ENCODE measurements at places on chromosomes 3 and 15.

- DNase-seq, result peak; percentile 98
These were observed 1.3 kb downstream of the BHLHE40 start for GRCh38 chr3:4980229-4981203.

DNA sequence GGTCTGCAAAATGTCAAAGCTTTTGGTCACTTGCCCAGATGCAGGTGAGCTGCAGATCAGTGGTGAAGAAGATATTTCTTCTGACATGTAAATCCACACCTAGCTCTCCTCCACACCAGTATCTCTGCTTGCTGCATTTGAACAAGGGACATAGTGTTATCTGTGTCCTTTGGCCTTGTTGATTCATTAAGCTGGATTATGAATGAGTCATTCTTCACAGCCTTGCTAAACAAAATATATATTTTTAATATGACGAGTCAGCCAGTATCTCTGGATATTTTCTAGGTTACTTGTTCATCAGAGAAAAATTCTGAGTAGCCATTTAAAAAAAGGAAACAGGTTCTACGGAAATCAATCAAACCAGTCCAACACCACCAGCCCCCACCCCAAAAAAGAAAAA lies 190.6 kb upstream of the ADAMTS9 start:
- no peak for DNase-seq

DNA sequence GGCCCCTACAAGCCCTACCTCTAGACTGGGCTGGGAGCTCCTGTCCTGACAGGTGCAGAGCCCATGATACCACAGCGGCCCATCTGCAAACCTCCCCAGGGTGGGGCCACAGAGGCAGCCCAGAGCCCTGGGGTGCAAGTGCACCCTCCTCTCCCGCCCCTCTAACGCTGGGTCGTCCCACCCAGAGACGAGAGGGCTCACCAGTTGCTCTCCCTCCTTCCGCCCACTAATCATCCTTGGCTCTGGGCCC lies 742 bp downstream of the TNK2 start:
- no peak for DNase-seq

GRCh38 chr15:44193651-44194322 lies 1.3 kb downstream of the FRMD5 start:
- DNase-seq, result no peak

- no peak for DNase-seq
These were observed 20.4 kb upstream of the PYDC2 start for GRCh38 chr3:191440532-191440931.

GRCh38 chr15:43776101-43776717 lies 557 bp downstream of the ELL3 start:
- peak; percentile 42 for DNase-seq

DNA sequence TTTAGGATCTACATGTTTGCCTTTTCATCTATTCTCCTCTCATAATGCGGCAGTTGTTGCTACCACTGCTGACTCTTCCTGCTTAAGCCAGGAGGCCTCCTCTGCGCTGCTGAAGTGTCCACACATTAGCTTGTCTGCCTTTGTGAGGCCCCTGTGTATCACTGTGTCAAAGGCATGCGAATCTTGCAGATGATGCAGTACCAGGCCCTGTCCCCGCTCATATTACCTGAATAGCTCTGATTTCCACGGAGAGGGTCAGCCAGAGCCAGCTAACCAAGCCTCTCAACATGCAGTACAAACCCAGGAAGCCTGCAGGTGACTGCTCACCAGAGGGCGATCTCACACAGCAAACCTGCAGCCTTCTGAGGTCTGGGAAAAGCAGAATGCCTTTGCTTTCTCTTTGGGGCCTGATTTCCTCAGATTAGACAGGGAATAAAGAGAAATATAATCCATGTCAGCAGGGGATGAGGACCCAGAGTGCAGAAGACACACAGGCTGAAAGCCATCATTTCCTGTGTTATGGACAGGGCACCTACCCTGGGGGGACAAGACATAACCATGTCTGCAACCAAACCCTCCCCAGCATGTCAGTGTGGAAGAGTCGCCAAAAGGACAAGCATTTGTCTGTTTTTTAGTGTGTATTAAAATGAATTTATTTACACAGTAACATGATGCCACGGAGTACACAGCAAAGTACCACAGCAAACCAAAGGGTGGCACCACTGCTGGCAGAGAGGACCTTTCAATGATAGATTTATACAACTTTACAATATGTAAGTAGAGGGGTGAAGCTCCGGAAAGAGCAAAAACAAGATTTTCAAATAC lies 36.8 kb upstream of the TSPAN3 start:
- DNase-seq, result peak; percentile 60

GRCh38 chr15:75134748-75135147 lies 66.9 kb upstream of the C15orf39 start:
- no peak for DNase-seq

GRCh38 chr3:168220556-168220955 lies 124.8 kb upstream of the GOLIM4 start:
- no peak for DNase-seq

- no peak for DNase-seq
These were observed 334.4 kb upstream of the CTNNB1 start for GRCh38 chr3:40864915-40865314.

DNA sequence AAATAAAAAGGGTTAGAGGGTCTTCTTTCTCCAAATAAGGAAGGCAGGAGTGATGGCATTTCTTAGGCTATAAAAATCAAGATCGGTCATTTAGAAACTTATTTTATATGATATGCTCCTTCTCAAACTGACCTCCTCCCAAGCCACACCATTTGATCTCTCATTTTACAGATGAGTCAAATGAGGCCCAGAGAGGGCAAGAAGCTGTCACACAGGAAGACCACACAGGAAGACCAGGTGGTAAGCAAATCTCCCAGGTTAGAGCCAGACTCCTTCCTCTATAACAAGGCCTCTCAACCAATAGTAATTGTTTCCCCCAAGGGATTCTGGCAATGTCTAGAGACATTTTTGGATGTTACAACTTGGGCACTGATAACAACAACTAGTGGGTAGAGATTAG lies 13.8 kb downstream of the TLE3 start:
- no peak for DNase-seq

GRCh38 chr3:10389995-10390394 lies 69.1 kb upstream of the SEC13 start:
- no peak for DNase-seq

- no peak for DNase-seq
These were observed 88.6 kb upstream of the GSK3B start for GRCh38 chr3:120182613-120183511.

GRCh38 chr15:29934251-29934650 lies 112.0 kb upstream of the TJP1 start:
- DNase-seq, result no peak

DNA sequence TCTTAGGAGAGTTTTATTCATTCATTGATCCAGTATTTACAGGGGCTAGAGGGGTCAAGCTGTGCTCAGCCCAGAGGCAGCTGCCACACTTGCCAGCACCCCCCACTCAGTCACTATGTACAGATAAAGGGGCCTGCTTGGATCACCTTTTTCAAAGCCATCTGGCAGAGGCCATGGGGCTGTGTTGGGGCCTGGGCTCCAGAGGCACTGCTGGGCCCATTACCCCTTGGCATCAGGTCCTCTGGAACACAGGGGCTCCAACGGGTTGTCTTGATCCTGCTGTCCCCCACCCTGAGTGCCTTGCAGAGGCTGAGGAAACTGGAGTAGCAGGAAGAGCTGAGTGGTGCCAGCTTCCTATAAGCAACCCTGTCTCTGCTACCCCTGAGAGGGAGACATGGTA lies 43.9 kb downstream of the SEMA3G start:
- DNase-seq, result no peak

GRCh38 chr3:147197739-147198138 lies 208.6 kb downstream of the ZIC4 start:
- no peak for DNase-seq

- no peak for DNase-seq
These were observed 39.5 kb upstream of the ATP2C1 start for GRCh38 chr3:130854208-130854864.

DNA sequence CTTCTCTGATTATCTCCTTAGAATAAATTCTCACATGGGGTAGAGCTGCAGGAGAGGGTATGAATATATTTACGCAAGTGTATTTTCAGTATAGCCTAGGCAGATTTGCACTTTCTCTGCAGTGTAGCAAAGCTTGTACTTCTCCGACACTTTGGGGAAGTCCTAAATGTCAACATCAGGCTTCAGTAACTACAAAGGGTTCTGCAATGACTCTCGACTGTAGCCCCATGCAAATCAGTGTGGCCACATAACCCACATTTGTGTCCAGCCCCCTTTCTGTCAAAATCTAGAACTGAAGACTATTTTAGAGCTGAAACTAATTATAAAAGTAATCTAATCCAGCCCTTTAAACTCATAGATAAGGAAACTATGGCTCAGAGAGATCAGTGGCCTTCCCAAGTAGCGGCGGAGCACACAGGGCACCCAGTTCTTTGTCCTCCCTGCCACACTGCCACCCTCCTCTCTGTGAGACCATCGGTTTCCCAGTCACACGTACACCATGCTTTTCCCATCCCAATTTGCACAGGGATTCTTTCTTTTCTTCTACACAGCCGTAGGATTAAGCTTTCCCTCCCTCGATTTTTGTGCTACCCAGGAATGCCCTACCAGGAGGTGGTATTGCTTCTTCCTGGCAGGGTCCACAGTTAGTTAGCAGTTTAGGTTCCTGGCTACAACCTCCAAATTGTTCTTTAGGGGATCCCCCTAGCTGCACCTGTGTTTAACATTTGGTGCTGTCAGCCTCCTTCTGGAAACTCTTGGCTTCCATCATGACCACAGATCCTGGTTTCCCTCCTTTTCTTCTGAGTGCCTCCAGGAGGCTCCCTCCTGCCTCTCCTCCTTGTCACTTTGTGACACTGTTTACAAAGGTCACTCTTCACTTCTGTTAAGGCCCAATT lies 22.9 kb downstream of the MRAS start:
- DNase-seq, result no peak

GRCh38 chr15:77027697-77028450 lies 32.9 kb downstream of the PSTPIP1 start:
- no peak for DNase-seq

DNA sequence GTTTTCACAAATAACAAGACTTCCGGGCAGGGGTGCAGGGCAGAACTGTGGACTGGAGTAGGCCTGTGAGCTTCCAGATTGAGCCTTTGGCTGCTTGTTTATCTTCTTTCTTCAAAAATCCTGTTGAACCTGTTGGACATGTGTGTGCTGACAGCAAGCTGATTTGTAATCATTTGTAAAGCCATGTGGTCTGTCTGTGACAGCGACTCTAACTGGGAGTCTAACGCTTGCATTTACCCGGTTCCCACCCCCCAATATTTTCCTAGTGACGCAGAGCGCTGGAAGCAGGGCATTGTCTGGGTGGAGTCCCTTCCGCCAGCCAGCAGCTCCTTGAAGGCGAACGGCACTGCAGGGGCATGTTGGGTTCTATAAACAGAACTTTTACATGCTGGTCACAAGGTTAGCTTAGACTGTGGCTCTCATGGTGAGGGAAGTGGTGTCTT lies 85.7 kb upstream of the MYZAP start:
- DNase-seq, result no peak

- DNase-seq, result no peak
These were observed 1081.8 kb upstream of the CFAP20DC start for GRCh38 chr3:60131618-60132017.

All from stimulated activated CD8-positive, alpha-beta memory T cell treated with anti-CD3 and anti-CD28 coated beads, Interleukin-4, amount 100 ng/mL, for 48 hours (primary cell).